ENCODE measurements at places on chromosomes 6 and 20.

DNA sequence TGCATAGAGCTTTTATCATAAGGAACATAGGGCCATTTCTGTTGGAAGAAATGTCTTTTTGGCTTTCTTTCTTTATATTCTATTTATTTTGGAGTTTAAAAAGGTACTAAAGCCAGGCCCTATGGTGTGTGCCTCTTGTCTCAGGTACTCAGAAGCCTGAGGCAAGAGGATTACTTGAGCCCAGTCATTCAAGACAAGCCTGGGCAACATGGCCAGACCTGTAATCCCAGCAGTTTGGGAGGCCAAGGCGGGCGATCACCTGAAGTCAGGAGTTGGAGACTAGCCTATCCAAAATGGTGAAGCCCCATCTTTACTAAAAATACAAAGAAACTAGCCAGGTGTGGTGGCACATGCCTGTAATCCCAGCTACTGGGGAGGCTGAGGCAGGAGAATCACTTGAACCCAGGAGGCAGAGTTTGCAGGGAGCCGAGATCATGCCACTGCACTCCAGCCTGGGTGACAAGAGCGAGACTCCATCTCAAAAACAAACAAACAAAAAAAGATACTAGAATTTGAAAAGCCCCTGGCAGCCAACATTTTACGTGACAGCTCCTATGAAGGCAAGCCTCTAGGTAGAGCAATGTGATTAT is 80.0 kb downstream of the CBFA2T2 start:
- no peak for DNase-seq

DNA sequence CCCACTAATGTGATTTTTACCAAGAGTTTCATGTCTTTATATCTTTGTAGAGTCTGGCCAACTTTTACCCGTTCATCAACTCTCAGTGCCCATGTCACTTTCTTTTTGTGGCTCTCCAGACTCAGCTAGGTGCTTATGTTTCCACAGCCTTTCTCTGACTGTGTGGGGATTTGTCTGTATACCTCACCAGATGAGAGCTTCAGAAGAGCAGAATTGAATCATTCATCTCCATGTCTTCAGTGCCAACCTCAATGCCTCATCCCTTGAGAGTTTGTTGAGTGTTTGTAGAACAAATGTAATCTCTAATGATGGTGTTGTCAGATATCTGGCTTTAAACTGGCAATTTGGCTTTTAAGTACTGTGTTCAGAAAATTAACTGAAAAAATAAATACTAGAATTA is 16.8 kb upstream of the CCN2 start:
- no peak for DNase-seq

DNA sequence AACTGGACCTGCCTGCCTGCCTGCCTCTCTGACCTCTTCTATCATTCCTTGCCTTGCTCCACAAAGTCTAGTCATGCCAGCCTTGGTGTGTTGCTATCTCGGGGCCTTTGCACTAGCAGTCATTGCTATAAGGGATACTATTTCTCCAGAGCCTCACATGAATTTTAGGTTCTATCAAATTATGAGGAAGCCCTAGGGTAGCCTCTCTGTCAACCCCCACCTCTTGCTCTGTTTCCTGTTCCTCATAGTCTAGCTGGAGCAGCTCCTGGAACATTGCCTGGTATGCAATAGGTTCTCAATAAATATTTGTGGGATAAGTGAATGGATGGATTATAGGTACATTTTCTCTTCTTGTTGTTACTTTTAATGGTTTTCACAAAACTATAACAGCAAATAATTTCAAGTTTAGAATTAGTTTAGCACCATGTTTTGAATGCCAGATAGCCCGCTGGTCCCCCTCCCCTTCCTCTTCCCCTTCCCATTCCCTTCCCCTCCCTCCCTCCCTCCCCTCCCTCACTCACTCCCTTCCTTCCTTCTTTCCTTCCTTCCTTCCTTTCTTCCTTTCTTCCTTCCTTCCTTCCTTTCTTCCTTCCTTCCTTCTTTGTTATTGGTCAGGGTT is 46.9 kb upstream of the DTNBP1 start:
- no peak for DNase-seq

GRCh38 chr6:90691823-90692222 is 105.0 kb upstream of the MAP3K7 start:
- DNase-seq, result no peak

All from CD4-positive, alpha-beta T cell treated with Interleukin-6 for 4 hours (primary cell).